ENCODE measurements at places on chromosomes 5 and 9.

DNA sequence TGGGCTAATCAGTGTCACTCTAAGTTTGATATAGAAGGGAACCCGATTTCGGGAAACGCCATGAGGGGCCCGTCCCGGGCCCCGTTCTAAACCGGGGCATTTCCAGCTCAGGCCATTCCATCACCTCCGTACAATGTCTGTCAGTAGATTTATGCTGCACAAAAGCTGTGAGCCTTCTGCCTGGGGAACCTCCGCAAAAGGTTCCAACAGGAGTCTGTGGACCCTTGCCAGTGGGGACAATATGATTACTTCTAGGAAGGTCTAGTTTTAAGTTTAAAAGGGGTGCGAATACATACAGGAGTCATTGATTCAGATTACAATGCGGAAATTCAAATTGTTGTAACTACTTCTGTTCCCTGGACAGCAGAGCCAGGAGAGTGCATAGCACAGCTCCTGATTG lies 57.6 kb downstream of the RAPGEF1 start:
- DNase-seq = no peak

DNA sequence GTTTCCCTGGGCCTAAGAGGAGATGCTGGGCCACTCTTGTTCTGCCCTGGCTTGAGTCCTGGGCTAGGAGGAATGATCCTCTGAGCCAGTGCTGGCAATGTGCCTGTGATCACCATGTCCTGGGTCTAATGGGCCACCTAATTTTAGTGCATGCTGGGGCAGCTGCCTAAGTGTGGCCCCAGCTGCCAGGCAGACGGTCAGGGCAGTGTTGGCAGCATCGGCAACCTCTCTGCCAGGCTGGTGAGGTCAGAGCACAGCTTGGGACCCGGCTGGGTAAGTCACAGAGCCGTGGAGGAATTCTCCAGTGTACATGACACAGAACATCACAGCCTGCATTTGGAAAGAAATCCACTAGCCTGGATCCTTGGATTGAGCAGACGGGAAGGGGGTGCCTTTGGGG lies 21.4 kb upstream of the PITX1 start:
- DNase-seq = no peak

DNA sequence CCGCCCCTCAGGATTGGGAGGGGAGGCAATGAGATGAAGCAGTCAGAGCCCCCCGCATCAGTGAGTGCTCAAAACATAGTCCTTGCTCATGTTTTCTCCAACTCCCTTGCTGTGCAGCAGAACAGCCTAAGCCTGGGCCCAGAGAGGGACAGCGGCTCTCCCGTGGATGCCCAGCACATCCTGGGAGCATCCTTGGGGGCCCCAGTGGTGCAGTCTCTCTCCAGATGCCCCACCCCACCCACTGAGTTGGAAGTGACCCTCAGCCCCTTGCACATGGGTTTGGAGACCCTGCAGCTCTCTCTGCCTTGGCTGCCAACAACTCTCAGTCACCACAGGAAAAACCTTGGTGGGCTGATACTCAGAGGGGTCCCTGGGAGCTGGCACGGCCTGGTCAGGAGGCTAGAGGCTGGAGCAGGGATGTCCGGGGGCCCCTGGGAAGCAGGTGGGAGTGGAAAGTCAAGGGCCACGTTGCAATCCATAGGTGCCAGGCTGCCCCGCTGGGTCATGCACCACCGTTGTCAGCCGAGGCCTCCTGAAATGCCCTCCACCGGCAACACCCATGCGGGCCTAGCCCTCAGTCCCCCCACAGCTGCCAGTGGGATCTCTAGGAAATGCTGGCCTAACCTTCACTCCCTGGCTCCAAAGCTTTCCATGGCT lies 242.5 kb downstream of the PBX3 start:
- no peak for DNase-seq

DNA sequence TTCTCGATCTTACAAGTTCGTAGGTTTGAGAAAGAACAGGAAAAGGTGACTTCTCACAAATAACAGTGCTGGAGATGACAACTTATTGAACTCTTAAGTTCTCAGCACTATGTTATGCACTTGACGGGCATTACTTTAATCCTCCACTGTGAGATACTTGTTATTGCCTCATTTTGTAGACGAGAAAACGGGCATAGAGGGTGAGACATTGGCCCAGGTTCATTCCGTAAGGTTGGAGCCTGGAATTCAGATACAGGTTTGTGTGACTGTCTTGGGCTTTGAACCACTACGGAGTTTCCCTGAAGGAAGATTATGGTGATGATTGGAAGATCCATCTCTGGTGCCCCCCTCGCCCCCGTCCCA lies 657 bp downstream of the MAT2B start:
- no peak for DNase-seq

GRCh38 chr9:14752271-14752670 lies 29.7 kb upstream of the CER1 start:
- DNase-seq = no peak

DNA sequence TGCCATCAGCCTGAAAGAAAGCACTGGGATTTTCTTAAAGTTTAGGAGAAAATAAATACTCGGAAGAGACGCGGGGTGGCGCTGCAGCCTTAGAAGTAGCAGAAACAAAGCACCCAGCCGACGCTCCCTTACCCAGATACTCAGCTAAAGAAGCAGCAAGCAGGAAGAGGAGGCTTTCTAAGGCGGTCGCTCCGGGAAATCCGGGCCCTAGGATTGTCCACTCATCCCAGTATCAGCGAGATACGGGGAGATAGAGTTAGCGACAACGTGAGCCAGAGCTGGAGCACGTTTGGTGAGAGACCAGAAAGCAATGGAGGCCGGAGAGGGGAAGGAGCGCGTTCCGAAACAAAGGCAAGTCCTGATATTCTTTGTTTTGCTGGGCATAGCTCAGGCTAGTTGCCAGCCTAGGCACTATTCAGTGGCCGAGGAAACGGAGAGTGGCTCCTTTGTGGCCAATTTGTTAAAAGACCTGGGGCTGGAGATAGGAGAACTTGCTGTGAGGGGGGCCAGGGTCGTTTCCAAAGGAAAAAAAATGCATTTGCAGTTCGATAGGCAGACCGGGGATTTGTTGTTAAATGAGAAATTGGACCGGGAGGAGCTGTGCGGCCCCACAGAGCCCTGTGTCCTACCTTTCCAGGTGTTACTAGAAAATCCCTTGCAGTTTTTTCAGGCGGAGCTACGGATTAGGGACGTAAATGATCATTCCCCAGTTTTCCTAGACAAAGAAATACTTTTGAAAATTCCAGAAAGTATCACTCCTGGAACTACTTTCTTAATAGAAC lies at the start of gene PCDHB2:
Gene PCDHB2 (plus strand): TSS at position 135 of the 782 bp plus-strand sequence. CDS start 176 bp downstream, at position 311.
- no peak for DNase-seq

- DNase-seq = no peak
Observed at GRCh38 chr5:44860267-44860666, 51.5 kb downstream of the MRPS30 start.

- DNase-seq = no peak
Observed at GRCh38 chr9:101014566-101014965, 14.0 kb upstream of the PLPPR1 start.

DNA sequence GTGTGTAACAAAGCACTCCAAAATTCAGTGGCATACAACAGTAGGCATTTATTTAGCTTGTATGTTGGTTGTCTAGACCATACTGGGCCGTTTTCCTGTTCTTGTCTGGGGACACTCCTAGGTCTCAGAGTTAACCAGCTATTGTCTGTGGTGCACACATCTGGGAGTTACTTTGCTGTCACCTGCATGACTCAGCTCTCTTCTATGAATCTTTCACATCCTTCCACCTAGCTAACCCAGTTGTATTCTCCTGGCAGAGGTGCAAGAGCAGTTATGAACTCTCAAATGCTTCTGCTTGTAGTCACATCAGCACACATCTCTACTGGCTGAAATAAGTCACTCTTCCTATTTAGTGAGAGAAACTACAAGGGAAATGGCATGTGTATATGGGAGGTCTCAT lies 138.1 kb downstream of the BAAT start:
- DNase-seq = no peak

GRCh38 chr5:67528953-67529352 lies 332.4 kb upstream of the CD180 start:
- no peak for DNase-seq

- DNase-seq = no peak
Observed at GRCh38 chr5:133251296-133252132, 199.7 kb downstream of the HSPA4 start.

DNA sequence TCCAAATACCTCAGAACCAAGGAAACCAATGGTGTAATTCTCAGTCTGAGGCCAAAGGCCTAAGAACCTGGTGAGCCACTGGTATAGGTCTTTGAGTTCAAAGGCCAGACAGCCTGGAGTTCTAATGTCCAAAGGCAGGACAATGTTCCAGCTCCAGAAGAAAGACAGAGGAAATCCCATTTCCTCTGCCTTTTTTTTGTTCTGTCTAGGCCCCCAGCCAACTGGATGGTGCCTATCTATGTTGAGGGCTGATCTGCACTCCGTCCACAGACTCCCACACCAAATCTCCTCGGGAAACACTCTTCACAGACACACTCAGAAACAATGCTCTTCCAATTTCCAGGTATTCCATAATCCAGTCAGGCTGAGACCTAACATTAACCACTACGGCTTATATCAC lies 30.1 kb downstream of the FNIP1 start:
- DNase-seq = no peak

DNA sequence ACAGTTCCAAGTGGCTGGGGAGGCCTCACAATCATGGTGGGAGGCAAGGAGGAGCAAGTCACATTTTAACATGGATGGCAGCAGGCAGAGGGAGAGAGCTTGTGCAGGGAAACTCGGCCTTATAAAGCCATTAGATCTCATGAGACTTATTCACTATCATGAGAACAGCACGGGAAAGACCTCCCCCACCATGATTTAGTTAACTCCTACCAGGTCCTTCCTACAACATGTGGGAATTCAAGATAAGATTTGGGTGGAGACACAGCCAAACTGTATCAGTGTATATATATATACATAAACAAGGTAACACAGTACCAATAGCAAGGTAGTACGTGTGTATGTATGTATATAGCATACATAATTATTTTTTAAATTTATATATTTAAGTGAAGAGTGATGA lies 50.9 kb downstream of the NFX1 start:
- no peak for DNase-seq
